ENCODE measurements at places on chromosomes 13 and 19. TPM values are rescaled to one million over a fixed set of nuclear protein-coding genes. Genes with fewer than 3 reads are reported as not detected.

Gene PROZ
- not detected for total RNA-seq

Gene APOC4
- total RNA-seq = not detected

Gene DENND1C
- 131 TPM for total RNA-seq

Gene SHISA7
- total RNA-seq = not detected

Gene POLR2E
- 241 TPM for total RNA-seq

Gene CCDC194
- total RNA-seq = 4.4 TPM

- H3K27me3 ChIP-seq = peaks cover 11% of the 10 kb centered on the region
- H3K4me3 ChIP-seq = peak overlapping the region; percentile 33
- no peaks in the 10 kb centered on the region for H3K36me3 ChIP-seq
- peak; percentile 84 for DNase-seq
Observed at GRCh38 chr19:15177269-15178116, 23.3 kb downstream of the NOTCH3 start.

GRCh38 chr13:74464670-74465069, 330.5 kb upstream of the KLF12 start:
- H3K27ac ChIP-seq = no peak overlapping the region
- peaks cover 19% of the 10 kb centered on the region for H3K27me3 ChIP-seq
- no peaks in the 10 kb centered on the region for H3K36me3 ChIP-seq
- H3K4me3 ChIP-seq = no peak overlapping the region
- DNase-seq = no peak
- H3K4me1 ChIP-seq = no peaks in the 10 kb centered on the region

GRCh38 chr13:39909634-39910033, 254.2 kb downstream of the COG6 start:
- H3K36me3 ChIP-seq = no peaks in the 10 kb centered on the region
- no peak overlapping the region for H3K4me3 ChIP-seq
- H3K27me3 ChIP-seq = peaks cover 10% of the 10 kb centered on the region

GRCh38 chr13:104597546-104598180, 1531.4 kb upstream of the SLC10A2 start:
- no peak overlapping the region for H3K27ac ChIP-seq
- H3K27me3 ChIP-seq = no peaks in the 10 kb centered on the region
- DNase-seq = no peak
- H3K4me1 ChIP-seq = no peaks in the 10 kb centered on the region
- H3K4me3 ChIP-seq = no peak overlapping the region
- no peaks in the 10 kb centered on the region for H3K36me3 ChIP-seq

DNA sequence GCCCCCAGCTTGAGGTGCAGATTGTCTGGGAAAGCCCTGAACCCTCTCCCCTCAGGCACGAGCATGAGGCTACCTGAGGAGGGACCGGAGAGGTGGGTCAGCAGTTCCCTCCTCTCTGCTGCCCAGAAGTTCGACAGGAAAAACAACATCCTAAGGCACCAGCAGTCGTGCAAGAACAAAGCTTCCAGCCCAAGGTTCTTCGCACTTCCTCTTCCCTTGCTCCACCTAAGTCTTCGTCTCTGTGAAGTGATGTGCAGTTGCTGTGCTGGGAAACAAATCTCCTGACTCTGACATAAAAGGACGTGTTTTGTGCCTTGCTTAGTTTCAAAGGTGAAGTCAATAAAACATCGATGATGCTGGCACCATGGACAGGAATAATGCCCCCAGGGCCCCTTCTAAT, 173.3 kb downstream of the USP12 start:
- DNase-seq = no peak
- no peaks in the 10 kb centered on the region for H3K36me3 ChIP-seq
- no peak overlapping the region for H3K27ac ChIP-seq
- H3K27me3 ChIP-seq = peaks cover 14% of the 10 kb centered on the region
- H3K4me1 ChIP-seq = peaks cover 22% of the 10 kb centered on the region

- no peak overlapping the region for H3K4me3 ChIP-seq
- H3K4me1 ChIP-seq = peaks cover 7% of the 10 kb centered on the region
- H3K27ac ChIP-seq = no peak overlapping the region
Observed at GRCh38 chr13:46031581-46032263, 20.8 kb downstream of the ZC3H13 start.

GRCh38 chr13:103873725-103874124, 807.5 kb upstream of the SLC10A2 start:
- no peak overlapping the region for H3K27ac ChIP-seq
- no peaks in the 10 kb centered on the region for H3K4me1 ChIP-seq
- no peaks in the 10 kb centered on the region for H3K27me3 ChIP-seq
- DNase-seq = no peak
- H3K4me3 ChIP-seq = no peak overlapping the region

DNA sequence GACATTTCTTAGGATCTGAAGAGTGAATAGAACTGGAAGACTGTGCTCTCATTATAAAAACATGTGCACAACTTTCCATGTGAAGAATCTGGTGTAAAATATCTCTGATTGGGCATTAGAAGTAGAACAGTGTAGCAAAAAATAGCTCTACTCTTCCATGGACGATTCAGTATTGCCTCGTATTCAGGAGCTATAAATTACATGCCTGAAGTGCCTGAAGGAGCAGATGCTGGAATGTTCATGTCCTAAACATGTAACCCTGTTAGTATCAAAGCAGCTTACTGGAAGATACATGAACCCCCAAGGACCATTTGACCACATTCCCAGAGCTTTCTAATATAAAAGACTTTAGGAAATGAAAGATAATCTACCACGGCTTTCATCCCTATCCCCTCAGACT, 528.9 kb downstream of the DACH1 start:
- no peak overlapping the region for H3K27ac ChIP-seq
- no peaks in the 10 kb centered on the region for H3K36me3 ChIP-seq
- no peak for DNase-seq
- H3K27me3 ChIP-seq = no peaks in the 10 kb centered on the region
- H3K4me3 ChIP-seq = no peak overlapping the region

DNA sequence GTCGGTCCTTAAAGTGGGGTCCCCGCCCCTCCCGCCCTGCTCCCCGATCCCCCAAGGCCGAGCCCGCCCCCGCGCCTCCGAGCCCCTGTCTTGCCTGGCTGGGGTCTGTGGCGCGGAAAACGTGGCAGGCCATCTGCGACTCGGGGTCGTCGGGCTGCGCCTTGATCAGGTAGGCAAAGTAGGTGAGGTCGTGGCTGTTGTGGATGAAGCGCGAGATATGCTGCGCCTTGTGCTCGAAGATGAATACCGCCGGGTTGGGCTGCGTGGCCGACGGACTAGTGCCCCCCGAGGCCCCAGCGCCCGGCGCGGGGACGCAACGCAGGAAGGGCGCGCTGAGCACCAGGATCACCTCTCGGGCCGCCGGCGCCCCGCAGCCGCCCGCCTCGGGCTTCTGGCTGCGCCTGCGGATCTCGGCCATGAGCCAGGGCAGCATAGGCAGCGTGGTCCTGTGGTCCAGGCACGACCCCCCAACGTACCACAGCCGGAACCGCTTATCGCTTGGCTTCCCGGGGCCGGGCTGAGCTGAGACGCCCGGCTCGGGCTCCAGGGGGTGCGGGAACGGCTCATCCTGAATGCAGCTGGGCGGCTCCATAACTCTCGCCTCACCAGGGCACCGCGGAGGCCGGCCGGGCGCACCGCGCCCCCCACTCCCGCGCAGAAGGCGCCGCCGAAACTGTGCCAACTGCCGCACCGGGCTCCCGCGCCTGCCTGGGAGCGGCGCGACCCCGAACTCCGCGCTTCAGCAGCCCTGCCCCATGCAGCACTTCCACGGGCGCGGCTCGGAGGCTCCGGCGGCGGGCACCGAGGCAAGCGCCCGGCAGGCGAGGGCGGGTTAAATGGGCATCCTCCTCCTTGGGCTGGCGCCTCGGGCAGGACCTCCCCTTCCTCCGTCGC, 546 bp downstream of the TBC1D4 start:
- H3K4me3 ChIP-seq = peak overlapping the region; percentile 93
- peaks cover 24% of the 10 kb centered on the region for H3K4me1 ChIP-seq
- no peak overlapping the region for H3K27ac ChIP-seq
- no peak for DNase-seq
- H3K36me3 ChIP-seq = no peaks in the 10 kb centered on the region
- H3K27me3 ChIP-seq = peaks cover 37% of the 10 kb centered on the region

- no peaks in the 10 kb centered on the region for H3K4me1 ChIP-seq
- no peak for DNase-seq
- no peaks in the 10 kb centered on the region for H3K36me3 ChIP-seq
- H3K27me3 ChIP-seq = no peaks in the 10 kb centered on the region
- no peak overlapping the region for H3K27ac ChIP-seq
- no peak overlapping the region for H3K4me3 ChIP-seq
Observed at GRCh38 chr19:31818798-31819105, 469.5 kb upstream of the TSHZ3 start.

GRCh38 chr19:30784850-30785457, 412.8 kb downstream of the ZNF536 start:
- H3K27ac ChIP-seq = no peak overlapping the region
- H3K4me1 ChIP-seq = no peaks in the 10 kb centered on the region
- H3K4me3 ChIP-seq = no peak overlapping the region
- H3K27me3 ChIP-seq = peaks cover 17% of the 10 kb centered on the region
- H3K36me3 ChIP-seq = no peaks in the 10 kb centered on the region
- DNase-seq = peak; percentile 69
